GM12891 (cell line): ENCODE measurements at places on chromosomes 5 and 9.

DNA sequence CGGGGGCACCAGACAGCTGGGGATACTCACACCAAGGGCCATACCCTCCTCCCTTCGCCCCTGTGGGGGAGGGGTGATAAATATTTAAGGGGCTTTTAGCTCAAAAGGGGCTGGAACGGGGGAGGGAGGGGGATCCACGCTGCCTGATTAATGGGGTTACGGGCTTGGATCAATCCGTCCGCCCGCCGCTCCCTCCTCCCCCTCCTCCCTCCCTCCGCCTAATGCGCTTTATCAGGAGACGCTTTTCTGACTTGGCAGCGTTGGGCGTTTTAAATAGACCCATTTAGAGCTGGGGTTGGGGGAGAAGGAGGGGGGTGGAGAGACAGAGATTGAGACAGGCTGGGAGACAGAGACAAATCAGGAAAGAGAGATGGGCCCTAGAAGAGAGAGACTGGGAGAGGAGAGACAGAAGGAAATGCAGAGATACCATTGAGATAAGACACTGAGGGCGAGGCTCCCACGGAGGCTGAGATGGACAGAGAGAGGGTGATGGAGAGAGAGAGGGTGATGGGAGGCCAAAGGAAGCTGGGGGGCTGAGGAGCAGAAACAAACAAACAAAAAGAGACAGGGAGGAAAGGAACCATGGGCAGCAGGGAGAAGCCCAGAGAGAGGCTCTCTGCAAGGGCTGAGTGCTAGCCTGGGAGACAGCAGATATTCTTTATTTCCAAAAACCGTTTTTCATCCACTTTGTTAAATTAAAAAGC, 10.3 kb downstream of the CNTFR start:
- DNase-seq, result no peak

GRCh38 chr5:10434392-10434791, 7.3 kb upstream of the ROPN1L start:
- DNase-seq, result no peak

DNA sequence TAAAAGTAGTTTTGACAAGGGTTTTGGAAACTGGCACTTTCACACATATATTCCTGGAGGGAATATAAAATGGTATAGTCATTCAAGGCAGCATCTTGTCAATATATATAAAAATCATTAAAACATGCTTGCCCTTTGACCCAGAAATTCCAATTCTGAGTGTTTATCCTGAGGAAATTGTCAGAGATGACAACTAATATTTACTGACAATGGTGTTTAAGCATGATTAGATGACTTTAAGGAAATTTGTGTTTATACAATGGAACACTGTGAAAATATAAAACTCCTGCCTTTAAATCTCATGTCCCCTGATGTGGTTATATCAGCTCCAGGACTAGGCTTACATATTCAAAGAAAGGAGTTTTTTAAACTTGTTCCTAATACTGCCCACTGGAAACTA, 25.6 kb downstream of the PCSK1 start:
- no peak for DNase-seq

DNA sequence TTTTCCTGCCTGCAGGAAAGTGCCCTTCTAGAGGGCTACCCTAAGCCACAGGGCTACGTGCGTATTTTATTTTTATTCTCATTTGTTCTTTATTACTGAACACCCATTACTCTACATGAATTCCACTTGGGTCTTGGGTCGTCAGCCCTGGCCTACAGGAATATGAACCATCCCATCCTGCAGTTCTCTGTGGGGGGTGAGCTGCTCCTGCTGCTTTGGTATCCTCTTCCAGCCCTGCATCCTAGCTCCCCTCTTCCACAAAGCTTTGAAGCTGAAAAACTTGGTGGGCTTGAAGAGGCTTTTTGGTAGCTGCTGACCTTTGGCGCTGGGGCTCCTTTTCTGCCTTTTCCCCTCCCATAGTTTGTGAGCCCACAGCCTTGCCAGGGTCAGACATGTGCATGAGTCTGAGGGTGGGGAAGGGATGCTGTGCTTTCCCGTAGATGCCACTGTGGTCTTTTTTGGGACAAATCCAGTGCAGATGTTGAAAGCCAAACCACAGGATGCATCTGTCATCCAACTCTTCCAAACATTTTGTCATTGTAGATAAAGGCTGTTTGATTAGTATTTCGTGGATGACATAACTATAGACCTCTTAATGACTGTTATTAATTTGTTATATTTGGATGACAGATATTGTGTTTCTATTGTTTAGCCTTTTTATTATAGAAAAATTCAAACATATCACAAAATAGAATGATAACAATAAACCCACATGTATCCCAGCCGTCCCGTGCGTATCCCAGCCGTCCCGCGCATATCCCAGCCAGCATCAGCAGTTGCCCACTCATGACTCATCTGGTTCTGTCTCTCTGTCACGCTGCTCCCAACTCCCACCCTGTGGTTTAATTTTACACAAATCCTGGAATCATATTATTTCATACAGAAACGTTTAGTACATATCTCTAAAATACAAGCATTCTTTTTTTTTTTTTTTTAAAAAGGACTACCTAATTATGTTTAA, 43.9 kb downstream of the SLC46A2 start:
- no peak for DNase-seq

DNA sequence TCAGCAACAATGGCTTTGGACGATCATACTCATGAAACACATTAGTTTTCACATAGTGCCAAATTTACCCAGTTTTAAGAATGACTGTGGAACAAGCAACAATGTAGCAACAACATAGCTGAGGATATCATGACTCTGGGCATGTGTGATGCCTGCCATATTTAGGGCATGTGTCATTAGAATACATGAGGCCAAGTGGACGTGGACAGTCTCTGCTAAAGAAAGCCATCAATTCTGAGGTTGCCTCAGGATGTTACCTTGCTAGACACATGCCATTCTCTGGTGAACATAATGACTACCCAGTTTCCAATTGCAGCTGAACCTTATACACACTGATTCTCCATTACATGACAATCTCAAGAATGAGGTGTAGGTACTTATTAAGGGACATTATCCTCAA, 103.3 kb upstream of the ADAMTS19 start:
- no peak for DNase-seq

DNA sequence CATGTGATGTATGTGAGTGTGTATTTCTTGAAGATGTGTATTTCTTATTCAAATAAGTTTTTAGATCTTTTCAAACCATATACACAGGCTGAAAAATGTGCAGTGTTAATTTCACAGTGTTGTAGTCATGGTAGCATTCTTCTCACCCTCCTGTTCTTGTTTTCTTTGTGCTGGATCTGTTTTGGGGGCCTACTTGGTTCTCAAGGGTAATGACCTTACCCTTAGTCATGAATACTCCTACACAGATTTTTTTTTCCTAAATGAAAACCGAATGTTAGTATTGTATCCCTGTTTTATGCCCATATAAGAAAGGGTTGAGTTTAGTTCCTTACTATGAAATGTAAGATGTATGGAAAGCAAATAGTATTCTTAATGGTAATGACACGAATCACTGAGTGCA, 88.0 kb downstream of the SLC44A1 start:
- DNase-seq, result no peak

DNA sequence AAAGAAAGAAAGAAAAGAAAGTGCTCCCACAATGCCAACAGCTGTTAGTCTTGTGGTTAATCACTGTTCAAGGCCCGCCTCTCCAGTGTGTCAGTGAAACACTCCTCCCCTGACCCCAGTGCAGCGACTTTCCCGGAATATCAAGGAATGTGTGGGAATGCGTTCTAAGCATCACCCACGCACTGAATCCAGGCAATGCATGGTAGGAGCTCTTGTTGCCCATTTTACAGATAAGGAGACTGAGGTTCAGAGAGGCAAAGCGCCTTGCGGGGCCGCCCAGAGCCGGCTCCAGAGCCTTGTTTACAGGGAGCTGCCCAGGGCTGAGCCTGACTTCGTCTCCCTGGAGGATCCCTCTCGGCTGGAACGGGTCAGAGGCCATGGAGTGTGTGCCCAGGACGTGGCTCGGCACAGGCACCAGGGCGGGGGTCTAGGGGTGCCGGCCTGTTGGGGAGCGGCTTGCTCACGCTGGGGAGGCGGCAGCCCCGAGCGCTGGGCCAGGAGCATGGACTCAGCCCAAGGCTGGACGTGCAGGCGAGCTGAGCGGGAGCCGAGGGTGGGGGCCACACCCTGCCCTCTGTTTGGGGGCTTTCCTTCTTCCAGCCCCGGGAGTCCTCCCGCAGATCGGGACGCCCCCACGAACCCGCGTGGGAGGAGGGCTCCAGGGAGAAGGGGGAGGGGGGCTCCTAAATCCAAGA, 823 bp downstream of the ST6GALNAC6 start:
- no peak for DNase-seq

GRCh38 chr5:6606884-6607558, 25.8 kb downstream of the NSUN2 start:
- DNase-seq, result no peak

DNA sequence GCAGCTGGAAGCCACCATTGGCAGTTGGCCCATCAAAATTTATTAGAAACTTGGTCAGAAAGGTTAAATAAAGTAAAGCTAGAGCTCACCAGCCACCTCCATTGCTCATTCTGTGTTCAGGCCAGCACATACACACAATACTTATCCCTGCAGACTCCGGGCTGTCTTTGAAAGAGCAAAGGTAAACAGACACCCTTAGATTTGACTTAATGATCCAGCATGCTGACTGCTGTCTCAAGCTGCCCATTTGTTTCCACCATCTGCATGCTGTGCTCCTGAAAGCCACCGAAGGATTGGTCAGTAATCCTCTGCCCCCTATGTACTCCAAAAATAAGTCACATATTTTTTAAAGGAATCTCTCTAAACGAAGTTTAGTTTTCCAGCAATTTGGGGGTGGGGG, 1059.8 kb upstream of the DMAC1 start:
- DNase-seq, result no peak

DNA sequence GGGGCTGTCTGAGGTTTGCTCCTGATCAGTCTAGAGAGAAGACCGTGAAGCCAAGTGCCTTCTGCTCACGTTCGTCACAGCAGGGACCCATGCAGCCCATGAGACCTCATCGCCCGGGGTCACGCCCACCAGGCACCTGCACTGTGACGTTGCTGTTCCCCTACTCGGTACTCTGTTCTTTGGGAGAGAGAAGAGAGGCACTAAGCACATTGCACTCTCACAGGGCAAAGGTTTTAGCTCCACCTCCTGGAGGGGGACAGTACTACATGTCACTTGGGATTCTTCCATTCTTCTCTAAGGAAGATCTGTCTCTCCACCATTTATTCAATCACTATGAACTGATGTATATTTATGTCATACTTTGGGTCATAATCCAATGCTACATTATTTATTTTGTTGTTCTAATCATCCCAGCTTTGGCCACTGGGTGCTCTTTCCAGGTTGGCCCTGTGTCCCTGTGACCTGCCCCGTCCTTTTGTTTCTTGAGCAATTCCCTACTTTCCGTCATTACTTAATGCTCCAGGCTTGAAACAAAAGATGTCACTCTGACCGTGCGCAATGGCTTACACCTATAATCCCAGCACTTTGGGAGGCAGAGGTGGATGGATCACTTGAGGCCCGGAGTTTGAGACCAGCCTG, 31.4 kb upstream of the BRD3 start:
- DNase-seq, result peak; percentile 60

DNA sequence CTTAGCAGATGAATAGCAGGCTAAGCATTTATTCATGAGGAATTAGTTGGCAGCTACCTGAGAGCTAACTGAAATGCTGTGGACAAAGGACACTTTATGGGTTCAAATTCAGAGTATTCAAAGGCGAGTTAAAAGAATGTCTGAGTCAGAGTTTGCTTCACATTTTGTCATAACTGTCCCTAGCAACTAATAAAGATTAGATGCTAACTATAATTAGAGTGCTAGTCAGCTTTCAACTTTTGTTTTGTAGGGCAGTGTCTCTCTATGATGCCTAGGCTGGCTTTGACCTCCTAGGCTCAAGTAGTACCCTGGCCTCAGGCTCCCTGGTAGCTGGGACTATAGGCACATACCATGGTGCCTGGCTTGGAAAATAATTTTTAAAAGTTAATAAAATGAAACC, 4.6 kb downstream of the SMC5 start:
- DNase-seq, result no peak

DNA sequence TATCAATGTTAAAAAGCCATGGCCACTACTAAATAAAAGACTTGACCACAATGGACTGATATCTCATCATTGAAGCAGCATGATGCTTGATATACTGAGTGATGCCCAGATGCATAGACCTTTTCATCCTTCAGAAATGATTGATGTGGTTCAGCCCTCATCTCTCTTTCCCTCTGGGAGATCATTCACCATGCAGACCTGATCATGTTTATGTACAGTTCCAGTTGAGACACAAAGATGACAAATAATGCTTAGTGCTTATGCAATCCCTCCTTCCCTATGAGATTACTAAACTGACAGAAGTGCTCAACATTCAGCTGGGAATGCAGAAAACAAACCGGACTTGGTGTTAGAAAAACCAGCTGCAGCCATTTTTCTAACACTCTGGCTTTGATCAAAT, 91.9 kb upstream of the TLR4 start:
- no peak for DNase-seq

GRCh38 chr5:95526871-95527270, 27.9 kb downstream of the SKIC3 start:
- DNase-seq, result no peak

DNA sequence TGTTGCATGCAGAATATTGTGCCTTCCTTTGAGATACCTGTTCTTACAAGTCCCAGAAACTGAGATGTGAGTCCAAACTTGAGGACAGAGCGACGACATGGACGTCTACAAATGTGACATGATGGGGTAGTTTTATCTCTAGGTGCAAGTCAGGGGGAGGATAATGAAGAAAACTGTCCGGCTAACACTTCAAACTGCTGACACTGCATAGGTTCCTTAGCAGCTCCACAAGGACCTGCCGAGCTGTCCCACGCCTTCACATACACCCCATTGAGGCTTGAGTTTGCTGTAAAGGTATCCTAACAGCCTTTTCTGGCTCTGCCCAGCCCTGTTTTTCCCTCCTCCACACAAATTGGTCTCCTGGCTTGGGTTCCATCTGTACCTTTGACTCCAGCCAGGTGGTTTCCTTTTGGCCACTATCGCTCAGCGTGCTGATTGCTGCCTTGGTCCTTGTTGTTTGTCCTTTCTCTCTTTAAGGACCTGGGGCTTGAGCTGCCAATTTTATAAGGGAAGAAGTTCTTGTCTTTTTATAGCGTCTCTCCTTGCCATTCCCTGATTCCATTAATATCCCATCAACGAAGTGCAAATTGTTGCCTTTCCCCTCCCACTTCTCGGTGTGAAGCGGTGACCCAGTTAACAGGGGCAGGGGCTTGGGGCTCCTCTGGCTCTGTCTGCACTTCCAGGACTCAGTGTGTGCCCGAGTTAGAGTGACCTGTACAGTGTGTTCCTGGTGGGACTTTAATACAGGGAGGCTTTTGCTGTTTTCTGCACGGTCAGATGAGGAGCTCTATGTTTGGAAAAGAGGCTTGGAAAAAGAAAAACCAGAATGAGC, 100.3 kb downstream of the PCSK1 start:
- no peak for DNase-seq
